ENCODE measurements at places on chromosomes 5 and 9.

GRCh38 chr9:85528607-85529006, 213.1 kb downstream of the AGTPBP1 start:
- DNase-seq, result no peak

DNA sequence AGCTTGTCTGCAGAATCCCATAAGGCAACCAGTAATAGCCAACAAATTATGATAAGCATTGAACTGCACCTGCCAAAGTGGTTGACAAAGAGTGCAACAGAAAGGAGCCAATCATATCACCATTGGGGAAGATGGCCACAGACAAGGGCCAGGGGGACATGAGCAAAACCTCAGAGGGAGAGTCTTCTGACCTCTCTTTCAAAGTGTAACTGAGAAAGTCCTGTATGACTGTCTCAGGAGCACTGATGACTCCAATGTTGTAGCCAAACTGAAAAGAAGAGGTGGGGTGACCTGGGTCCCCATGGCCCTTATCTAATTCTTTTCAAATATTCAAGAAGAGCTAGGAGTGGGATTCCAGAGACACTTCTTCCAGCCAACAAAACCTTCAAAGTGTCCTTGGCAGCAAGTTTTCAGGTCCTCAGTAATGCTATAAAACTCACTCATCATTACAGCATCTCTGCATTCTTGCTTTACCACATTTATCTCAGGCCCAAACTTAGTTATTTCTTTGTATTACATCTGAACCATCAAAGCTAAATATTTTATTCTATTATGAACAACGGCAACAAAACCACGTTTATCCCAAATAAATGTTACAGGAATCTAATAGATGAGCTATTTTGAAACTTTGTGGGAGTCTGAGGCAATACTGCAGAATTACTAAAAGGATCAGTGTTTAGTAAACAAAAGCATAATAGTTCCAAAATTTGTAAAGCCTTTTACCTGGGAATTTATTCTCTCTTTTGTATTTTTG, 24.4 kb downstream of the FBLL1 start:
- DNase-seq, result no peak

- DNase-seq, result no peak
These were observed 43.4 kb upstream of the COL5A1 start for GRCh38 chr9:134597957-134598883.

GRCh38 chr9:107569174-107569573, 79.6 kb upstream of the KLF4 start:
- no peak for DNase-seq

DNA sequence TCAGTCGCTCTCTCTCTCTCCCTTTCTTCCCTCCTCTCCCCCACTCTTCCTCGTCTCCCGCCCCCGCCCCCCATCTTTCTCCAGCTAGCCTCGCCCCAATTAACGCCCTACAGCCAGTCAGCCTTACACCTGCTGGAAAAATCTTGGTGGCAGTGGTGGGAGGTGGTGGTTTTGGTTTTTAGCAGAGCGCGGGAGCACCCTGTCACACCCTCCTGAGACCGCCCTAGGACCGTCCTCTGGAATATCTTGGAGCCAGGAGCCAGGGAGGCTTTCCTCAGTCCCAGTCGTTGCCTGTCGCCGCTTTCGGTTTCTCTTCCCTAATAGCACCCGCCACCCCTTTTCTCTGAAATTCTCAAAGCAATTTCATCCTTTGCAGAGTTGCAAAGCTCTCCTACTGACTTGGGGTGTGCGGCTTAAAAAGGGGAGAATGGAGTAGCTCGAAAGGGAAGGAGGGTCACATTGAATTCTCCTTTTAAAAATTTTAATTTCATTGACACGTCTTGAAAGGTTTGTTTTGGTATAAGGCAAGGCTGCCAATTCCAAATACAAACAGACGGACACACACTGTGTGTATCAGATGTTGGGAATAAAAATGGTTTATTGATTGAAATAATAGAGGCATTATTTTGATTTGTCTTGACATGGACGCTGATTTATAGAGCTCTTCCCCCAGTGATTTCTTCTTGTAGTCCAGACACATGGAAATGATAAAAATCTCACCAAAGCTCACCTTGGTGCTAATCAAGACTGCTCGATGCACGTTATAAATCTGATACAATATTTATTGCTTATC, 301.3 kb downstream of the PARP8 start:
- DNase-seq, result no peak

DNA sequence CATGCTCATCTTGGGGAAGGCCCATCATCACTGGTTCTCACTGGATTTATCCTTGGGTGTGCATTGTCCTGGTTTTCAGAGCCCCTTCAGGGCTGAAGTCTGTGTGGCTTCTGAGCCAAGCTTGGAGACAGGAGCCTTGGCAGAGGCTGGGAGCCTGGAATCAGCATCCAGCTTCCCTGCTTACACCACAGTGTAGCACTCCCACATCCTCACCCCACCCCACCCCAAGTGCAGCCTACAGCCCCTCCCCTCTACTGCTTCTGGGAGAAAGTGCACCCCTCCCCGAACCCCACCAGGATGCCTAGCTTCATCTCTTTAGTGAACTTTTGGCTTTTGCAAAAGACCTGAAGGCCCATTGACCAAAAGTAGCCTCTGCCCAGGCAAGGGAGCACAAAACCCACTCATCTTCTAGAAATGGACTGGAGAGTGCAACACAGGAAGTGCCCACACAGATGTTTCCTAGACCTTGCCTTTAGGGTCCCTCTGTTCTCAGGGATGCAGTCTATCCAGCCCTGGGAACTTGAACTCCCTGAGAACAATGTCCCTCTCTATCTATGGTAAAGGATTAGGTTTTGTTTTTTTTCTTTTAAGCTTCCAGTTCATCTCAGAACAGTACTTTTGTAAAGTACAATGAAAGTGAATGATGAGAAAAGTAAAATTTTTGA, 189.7 kb downstream of the PALM2AKAP2 start:
- no peak for DNase-seq
